ENCODE measurements at places on chromosomes 11 and 22.

DNA sequence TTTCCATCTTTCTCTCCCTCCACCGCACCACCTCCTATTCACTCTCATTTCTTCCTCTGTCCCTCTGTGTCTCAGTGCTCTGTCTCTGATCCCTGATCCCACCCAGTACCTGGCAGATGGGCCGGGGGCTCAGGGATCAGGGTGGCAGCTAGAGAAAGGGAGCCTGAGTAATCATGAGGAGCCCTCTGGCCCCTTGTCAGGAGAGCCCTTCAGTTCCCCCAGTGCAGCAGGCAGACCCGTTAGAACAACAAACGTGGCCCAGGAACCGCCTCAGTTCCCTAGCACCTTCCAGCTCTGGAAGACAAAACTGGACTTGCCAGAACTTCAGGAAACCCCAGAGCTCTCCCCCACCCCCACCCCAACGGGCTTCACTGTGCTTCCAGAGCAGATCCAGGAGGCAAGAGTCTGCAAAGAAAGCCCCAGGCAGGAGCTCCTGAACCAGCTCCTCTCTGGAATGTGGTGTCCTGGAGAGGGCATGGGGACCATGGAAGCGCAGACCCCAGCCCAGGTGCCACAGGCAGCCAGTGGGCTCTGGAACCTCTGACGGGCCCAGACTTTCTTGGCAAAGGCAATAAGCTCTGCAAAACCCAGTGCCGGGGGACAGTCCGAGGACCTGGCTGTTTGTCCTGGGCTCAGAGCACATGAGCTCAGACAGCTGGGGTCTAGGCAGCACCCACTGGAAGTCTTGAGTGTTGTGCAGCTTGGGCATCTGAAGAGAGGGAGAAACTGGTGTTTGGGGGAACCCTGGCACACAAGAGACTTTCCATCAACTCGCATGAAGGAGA lies 43.2 kb downstream of the LMO1 start:
- no peak for DNase-seq

- DNase-seq: no peak
Measured at GRCh38 chr11:12731841-12732336, 57.7 kb downstream of the TEAD1 start.

DNA sequence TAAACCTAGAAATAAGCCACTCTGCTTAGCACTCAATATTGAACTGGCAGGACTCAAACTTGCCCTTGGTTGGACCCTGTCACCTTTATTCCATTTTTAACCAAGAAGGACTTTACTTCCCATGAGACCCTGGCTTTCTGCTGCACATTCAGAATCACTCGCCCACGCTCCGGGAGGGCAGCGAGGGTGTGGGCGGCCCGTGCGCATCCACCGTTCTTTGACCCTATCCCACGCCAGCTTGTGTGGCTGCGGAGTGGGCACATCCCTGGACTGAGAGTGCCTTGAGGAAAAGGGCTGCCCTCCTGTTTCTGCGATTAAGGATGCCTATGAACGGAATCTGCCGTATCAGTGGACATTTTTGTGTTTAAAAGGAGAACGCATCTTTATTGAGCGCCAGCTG lies 39.6 kb downstream of the TRIM44 start:
- no peak for DNase-seq

- DNase-seq: no peak
Measured at GRCh38 chr11:18527512-18527911, 770 bp upstream of the TSG101 start.

DNA sequence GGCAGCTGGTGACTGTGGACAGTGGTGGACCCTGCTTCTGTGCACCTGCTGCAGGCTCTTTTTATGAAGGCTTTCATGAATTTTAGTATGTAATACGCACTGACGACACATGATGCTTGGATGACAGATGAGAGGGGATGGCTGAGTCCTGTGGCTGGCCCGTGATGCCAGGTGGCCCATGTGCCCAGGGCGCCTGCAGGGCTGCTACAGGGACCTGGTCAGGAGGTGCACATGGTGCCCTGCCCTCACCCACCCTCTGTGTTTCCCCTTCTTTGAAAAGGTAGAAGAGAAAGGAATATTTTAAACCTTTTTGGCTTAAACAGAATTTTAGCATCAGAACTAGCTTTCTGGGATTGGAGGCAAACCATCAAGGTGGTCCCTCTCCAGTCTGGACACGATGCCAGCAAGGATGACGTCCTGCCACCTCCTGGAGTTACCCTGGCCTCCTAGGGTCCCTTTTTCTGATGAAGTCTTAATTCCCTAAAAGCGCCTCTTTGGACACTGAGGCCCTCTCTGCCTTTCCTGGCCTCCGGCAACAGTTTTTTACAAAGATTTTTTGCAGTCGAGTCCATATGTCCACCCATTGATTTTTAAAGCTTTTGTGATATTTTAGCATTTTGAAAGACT lies 5.4 kb upstream of the RANBP1 start:
- no peak for DNase-seq

GRCh38 chr22:43706151-43706550 lies 106.0 kb downstream of the EFCAB6 start:
- DNase-seq: no peak

DNA sequence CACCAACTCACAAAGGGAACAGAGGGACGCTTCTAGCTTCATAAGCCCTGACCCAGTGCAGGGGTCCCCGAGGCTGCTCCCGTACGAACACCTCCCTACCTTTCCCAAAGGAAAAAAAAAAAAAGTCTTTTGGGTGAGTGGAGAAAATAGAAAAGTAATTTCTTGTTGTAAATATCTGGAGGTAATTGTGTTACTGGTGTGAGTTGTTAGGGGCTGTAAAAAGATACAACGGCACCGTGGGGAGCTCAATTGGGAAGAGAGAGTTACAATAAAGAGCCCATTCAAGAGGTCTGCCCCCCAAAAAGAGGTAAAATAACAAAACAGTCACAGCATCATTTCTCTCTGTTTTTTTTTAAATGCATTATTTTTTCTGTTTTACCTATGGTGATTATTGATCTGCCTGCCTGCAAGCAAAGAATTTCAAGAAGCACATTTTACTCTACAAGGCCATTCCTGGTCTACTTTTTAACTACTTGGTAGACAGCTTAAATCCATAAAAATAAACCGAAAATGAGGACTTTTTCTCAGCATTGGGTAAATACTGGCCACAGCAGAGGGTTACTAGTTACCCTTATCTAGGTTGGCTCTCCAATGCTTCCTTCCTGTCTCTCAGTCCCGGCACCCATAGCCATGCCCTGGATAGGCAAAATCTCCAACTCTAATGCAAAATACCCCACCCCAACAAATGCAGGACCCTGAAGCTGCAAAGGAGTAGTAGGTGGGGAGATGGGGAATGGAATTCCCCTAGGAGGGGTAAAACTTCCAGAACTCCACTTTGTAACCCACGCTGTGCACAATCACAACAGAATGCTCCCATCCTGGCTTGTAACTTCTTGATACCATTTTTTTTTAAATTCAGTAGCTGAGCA lies 3.1 kb downstream of the PAX6 start:
- no peak for DNase-seq

- DNase-seq: no peak
Measured at GRCh38 chr11:71283971-71284441, 31.6 kb upstream of the SHANK2 start.

GRCh38 chr11:57081356-57081755 lies 92.6 kb downstream of the OR5AK2 start:
- DNase-seq: no peak

DNA sequence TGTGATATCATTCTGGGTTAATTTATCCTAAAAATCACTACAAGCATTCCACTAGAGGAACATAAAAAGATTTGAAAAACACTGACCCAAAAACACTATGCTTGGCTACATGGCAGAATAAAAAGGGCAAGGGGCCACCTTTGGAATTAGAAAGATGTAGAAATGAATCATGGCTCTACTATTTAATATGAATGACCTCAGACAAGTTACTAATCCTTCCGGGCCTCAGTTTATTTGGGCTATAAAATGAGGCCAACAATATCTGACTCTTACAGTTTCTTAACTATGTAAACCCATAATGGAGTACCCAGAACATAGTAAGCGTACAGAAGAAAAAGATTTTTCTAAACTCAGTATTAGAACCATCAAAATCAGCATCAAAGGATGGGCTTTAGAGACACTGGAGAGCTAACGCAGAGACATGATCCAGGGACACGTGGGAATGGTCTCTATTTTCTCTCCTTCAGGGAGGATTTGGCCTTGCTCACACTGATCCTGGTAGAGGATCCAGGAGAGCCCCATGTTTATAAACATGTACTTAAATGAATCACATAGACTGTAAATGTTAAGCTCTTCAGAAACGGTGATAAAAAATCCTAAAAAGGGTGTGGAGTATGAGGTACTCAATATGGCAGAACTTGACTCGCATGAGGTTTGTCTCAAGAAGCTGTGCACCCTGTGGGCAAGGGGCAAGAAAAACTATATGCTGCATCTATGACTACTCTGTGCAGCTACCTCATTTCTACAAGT lies 288.4 kb upstream of the PITPNB start:
- no peak for DNase-seq

DNA sequence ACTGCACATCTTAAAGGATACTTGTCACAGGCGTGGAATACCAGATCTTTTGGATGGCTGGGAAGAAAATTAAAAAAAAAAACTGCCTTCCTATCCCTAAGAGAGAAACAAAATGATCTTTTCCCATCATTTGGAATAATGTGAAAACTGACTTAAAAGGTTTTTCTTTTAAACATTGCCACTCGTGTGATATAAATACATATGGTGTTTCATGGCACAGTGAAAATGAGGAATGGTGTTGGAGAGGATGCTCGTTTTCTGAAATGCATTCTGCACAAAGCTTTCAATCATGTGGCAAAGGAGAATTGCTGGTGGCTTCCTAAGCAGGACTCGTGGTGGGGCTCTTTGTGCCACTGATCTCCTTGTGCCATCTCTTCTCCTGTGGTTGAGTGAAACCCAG lies 74.9 kb upstream of the LRRC4C start:
- no peak for DNase-seq

- peak; percentile 56 for DNase-seq
Measured at GRCh38 chr22:29154364-29155048, 51.2 kb upstream of the EMID1 start.

GRCh38 chr11:67674442-67674871 lies at the start of gene ALDH3B2:
Gene ALDH3B2, minus strand, starts transcription at chr11:67674623. Its CDS starts 7,688 bp downstream, at chr11:67666935.
- DNase-seq: no peak

- DNase-seq: no peak
Measured at GRCh38 chr11:326842-327580, 6.4 kb upstream of the IFITM3 start.

DNA sequence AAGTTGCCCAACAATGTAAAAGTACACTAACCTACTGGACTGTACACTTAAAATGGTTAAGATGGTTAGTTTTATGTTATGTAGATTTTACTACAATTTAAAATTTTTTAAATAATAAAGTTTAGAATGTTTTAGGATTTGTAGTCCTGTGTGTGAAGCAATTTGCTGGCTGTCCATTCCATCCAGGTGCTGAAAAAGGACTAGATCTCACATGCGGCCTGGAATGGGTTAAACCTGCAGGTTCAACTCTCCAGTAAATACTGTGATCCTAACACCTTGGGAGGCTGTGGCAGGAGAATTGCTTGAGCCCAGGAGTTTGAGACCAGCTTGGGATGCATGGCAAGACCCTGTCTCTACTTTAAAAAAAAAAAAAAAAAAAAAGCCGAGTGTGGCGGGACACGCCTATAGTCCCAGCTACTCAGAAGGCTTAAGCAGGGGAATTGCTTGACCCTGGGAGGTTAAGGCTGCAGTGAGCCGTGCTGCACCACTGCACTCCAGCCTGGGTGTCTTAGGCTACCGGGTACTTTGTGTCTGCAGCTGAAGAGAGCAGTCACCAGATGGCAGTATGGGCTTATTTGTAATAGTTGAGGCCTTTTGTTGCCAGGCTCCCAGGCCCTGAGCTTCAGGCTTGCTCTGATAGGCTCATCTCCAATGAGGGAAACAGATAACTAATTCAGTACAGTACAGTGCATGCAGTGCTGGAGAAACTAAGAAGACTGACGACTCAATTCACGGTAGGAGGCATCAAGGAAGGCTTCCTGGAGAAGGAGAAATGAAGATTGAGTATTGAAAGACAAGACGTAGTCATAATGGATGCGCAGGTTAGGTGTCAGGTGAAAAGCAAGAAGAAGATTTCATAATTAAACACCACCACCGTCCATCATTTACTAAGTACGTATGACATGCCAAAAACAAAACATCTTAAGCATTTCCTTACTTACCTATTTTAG lies 64.7 kb upstream of the ASPHD2 start:
- DNase-seq: peak; percentile 13

GRCh38 chr11:63767565-63768236 lies 874 bp downstream of the ZFTA start:
- no peak for DNase-seq
